ENCODE measurements at places on chromosomes 5 and 9.
A peak's percentile ranks its signal among the peaks of the same experiment; 100 is the strongest.

DNA sequence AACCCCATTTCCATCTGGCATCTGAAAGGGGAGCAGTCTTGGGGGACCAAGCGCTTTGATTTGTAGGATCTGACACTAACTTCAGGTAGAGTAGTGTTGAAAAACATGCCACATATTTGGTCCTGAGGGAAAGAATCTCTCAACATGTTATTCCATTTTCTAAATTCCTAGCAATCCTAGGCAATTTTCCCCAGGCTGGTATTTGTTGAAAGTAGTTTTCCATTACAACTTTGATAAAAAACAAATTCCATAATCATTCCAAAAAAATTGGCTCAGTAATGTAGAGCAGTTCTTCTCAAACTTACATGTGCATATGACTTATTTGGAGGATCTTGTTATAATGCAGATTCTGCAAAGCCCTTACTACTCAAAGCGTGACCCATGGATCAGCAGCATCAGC, 477.9 kb downstream of the ACTL7B start:
- DNase-seq, result no peak

GRCh38 chr5:80159133-80159815, 96.6 kb downstream of the SERINC5 start:
- no peak for DNase-seq

DNA sequence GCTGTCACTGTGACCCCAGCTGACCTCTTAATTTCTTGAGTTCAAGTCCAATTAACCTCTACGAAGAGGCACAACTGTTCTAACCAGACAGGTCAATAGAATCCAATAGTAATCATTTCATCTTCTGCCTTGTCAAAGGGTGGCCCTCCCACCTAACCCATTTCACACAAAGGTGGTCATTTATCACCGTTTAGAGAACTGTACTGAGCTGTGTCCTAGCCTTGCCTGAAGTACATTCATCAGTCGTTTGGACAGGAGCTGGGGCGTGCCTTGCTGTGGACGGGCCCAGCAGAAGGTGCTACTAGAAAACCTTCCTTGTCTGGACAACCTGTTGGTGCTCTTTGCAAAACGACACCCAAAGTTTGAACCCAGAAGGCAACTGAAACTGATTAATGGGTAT, 605.4 kb downstream of the ISL1 start:
- no peak for DNase-seq

GRCh38 chr5:107063511-107063910, 607.2 kb downstream of the EFNA5 start:
- DNase-seq, result no peak

GRCh38 chr5:134136771-134137170, 22.3 kb downstream of the TCF7 start:
- DNase-seq, result no peak

DNA sequence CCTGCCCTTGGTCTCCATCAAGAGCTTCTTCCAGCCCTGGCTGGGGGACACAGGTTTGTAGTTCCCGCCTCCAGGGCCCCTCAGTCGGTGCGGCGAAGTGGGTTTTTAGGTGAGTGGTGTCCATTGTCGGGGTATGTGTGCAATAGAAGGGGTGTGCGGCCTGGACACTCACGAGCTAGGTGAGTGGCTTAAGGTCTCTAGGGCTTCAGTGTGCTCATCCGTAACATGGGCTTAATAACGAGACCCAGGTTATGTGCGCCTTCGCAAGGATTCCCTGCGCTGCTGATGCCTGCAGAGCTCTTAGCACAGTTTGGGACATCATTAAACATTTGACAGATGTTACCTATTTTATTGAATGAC, 656 bp downstream of the CEP78 start:
- no peak for DNase-seq

DNA sequence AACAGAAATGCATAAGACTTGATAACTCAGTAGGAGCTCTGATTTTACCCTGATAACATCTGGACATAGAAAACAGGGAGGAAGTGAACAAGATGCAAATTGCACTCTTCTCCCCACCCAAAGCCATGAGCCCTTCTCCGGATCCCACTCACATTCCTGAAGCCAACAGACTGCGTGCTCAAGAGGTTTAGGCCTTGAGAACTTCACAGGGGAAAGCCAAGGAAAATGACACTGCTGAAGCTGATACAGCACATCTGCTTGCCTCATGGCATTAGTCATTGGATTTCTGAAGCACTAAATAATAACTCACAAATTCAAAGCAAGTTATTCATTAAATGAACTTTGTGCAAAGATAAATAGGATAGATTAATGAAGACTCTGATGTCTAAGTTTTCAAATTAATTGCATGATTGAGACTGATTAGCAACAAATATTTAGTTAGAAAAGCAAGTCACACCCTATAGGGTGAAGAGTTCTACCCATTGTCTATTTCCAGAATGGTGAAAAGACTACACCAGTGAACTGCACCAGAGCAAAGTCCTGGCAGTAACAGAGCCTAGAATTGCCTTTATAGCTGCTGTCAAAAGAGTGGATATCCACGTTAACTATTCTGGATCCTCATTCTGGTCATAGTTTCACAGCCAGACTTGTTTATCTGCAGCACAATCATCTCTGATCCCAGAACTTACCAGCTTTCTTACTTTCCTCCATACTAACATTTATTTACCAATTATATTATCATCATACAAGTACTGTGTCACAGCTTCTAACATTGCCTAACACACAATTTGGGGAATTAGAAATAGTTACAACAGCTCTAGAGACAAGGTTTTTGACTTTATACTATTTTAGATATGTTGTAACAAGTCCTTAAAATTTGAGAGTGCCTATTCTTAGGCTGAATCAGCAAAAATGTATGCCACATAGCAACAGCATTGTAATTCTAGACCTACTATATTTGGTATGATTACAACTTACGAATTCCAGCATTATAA, 432.1 kb upstream of the RGMB start:
- DNase-seq, result peak; percentile 88

GRCh38 chr9:76453785-76454184, 5.2 kb upstream of the GCNT1 start:
- peak; percentile 80 for DNase-seq

DNA sequence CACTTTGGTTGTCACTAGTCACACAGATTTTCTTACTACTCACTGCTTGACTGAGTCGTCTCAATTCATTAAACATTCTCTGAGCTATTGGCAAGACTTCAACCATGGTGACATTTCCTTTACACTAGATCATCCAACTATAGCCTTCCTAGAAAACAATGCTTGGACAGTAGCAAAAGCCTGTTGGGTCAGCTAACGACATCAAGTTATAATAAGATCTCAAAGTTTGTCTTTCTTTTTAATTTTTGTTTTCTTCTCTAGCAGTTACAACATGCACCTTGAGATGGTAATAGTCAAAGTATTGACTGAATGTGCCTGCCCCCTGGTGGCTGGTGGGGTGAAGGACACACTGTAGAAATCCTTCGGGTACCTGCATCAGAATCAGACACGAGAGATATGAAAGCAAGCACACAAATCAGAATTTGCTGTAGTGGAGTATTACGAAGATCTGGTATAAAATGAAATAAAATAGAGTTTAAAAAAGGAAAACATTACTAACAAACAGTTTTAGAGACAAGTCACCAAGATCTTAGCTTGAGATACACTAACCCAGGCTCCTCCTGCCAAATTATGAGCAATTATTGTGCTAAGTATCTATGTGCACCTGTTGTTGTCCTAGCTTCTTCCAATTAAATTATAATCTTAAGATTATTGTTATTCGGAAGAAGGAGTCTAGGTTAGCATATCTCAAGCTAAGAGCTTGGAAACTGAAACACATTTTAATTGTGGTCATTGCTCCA, 81.2 kb downstream of the ARL15 start:
- DNase-seq, result peak; percentile 35

- DNase-seq, result peak; percentile 8
Measured at GRCh38 chr5:61805101-61805500, 473.0 kb downstream of the ZSWIM6 start.

DNA sequence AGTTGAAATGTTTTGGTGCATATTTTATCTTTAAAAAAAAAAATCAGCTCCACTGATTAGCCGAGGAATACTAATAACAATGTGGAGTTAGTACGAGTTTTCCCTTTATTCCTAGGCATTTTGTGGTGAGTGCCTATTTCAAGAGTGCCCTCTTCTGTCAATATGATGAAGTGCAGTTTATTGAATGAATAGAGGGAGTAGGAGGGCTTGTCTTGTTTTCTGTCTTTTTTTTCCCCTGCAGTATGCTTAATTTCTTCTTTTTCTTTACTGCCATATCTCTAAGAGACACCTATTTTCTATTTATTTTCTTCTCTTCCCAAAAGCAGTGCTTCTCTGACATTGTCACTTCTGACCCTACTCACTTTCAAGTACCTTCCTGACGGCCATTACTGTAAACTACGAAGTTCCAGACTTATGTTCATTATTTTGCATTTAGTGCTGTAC, 169.6 kb upstream of the PITX1 start:
- DNase-seq, result no peak

DNA sequence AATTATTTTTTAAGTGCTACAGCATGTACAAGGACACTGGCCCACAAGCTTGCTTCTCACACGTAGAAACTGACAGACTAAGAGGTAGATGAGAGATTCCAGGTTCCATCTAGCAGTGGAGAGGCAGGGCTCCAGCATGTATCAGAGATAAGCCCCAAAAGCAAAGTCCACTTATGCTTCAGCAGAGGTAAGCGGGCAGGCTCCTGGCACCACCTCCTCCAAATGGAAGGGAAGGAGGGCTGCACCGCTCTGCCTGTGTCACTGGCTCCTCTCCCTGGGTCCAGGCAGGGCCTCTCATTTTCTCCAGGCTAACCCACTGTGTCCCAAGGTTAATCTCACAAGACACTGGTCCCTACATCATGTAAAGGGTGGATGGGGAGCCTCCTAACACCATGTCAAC, 15.9 kb downstream of the GRHPR start:
- DNase-seq, result no peak

DNA sequence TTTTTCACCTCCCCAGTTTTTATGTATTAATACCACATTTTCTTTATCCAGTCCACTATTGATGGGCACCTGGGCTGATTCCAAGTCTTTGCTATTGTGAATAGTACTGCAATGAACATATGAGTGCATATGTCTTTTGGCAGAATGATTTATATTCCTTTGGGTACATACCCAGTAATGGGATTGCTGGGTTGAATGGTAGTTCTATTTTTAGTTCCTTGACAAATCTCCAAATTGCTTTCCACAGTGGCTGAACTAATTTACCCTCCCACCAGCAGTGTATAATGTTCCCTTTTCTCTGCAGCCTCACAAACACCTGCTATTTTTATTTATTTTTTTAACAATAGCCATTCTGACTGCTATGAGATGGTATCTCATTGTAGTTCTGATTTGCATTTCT, 340.2 kb downstream of the ADAMTS6 start:
- DNase-seq, result no peak

GRCh38 chr9:134995792-134996120, 78.0 kb upstream of the FCN1 start:
- no peak for DNase-seq
